Testis (tissue), 5 donors: ENCODE measurements at places on chromosomes 1 and 21. TPM values are rescaled to one million over a fixed set of nuclear protein-coding genes. Genes with fewer than 3 reads are reported as not detected.

- DNase-seq, result no peak
Observed at GRCh38 chr1:174534789-174535188, 87.0 kb downstream of the GPR52 start.

DNA sequence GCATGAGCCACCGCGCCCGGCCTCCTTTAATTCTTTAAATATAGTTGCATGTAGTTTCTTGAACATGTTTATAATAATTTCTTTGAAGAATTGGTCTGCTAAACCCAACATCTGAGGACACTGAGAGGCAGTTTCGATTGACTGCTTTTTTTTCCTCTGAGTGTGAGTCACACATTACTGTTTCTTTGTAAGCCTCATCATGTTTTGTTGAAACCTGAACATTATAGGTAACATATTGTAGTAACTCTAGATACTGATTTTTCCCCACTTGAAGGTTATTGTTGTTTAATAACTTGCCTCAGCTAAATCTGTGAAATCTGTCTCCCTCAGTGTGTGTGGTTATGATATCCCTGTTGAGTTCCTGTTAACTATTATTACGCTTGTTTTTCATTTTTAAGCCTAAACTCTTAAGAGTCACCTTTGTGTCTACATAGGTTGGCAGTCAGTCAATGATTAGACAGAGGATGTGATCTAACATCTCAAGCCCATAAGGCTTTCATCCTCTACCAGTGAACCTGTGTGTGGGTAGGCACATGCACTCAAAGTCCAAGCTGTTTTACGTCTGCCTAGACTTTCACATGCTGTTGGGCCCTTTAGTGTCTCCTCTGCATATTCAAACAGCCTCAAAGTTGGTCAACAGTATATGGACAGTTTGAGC is 155.5 kb downstream of the KCNH1 start:
- DNase-seq, result no peak

GRCh38 chr1:20730690-20731056 is 1.8 kb downstream of the SH2D5 start:
- DNase-seq, result peak; percentile 13

DNA sequence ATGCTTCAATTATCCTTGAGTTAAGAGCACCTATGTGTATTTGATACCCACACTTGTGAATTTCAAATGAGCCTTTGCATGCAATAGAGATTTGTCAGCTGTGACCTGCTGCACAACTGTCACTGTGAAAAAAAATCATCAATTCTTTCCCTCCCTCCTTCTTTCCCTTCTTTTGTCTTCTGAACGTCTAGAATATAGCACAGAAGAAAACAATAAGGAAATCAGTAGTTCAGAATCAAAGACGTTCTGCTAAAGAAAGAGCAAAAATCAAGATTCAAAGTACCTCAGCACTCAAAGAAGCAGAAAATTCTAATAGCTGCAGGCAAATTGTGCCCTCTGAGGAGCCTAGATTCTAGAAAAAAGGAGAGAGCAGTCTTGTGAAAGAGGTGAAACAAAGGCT is 1.7 kb upstream of the FMN2 start:
- no peak for DNase-seq

Gene FAM78B
- total RNA-seq, result 13.9 TPM

- DNase-seq, result no peak
Observed at GRCh38 chr1:107138767-107139445, 1.9 kb upstream of the NTNG1 start.

DNA sequence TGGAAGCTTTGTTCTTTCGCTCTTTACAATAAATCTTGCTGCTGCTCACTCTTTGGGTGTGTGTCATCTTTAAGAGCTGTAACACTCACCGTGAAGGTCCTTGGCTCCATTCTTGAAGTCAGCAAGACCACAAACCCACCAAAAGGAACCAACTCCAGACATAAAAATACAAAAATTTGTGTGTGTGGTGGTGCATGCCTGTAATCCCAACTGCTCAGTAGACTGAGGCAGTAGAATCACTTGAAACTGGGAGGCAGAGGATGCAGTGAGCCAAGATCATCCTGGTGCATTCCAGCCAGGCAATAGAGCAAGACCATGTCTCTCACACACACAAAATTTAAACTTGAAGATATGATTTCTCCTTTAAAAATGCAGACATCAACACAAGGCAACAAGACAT is 1431.7 kb upstream of the B3GALT2 start:
- no peak for DNase-seq

Gene SHCBP1L
- total RNA-seq, result 106 TPM

GRCh38 chr1:61490924-61491323 is 234.0 kb downstream of the TM2D1 start:
- DNase-seq, result no peak

GRCh38 chr1:117481410-117481809 is 114.2 kb downstream of the MAN1A2 start:
- no peak for DNase-seq
